ENCODE measurements at places on chromosomes 3 and 15.

DNA sequence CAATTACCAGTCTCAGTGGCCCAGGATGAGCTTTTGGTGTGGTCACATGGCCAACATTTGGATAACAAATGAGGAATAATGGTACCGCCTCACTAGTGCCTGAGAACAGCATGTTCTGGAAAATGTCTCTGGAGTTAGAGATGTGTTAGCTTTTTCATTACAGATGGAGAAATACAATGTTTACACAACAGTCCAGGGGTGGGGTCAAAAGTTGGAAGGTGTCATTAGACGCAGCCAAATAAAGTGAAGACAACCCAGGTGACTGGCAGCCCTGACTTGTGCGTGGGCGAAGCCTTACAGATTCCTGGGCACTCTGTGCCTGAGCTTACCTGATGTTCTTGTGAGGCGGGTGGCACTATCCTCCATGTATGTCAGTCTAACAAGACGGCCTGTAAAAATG lies 12.8 kb downstream of the IL17RB start:
- no peak for DNase-seq

DNA sequence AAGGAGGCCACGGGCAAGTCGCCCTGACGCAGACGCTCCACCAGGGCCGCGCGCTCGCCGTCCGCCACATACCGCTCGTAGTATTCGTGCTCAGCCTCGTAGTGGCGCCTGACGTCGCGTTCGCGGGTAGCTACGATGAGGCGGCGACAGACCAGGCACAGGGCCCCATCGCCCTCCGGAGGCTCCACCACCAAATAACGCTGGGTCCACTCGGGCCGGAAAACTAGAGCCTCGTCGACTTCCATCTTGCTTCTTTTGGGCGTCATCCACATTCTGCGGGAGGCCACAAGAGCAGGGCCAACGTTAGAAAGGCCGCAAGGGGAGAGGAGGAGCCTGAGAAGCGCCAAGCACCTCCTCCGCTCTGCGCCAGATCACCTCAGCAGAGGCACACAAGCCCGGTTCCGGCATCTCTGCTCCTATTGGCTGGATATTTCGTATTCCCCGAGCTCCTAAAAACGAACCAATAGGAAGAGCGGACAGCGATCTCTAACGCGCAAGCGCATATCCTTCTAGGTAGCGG lies at the start of gene EPM2AIP1:
EPM2AIP1 (minus strand) TSS at position 326 of the 520 bp plus-strand sequence; CDS start at position 272, 54 bp downstream.
- no peak for DNase-seq

DNA sequence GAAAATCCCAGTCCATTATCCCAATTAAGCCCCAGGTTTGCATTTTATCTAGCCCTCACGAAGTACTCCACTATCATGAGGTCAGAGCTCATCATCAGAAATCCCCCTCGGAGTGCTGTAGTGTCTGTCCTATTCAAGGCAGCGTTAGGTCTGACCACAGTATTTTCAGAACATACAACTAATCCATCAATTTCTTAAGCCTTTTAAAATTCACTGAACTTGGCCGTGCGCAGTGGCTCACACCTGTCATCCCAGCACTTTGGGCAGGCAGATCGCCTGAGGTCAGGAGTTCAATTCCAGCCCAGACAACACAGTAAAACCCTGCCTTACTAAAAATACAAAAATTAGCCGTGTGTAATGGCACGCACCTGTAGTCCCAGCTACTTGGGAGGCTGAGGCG lies 11.9 kb downstream of the VGLL4 start:
- no peak for DNase-seq

- no peak for DNase-seq
Observed at GRCh38 chr3:127760361-127760760, 62.0 kb downstream of the MGLL start.

DNA sequence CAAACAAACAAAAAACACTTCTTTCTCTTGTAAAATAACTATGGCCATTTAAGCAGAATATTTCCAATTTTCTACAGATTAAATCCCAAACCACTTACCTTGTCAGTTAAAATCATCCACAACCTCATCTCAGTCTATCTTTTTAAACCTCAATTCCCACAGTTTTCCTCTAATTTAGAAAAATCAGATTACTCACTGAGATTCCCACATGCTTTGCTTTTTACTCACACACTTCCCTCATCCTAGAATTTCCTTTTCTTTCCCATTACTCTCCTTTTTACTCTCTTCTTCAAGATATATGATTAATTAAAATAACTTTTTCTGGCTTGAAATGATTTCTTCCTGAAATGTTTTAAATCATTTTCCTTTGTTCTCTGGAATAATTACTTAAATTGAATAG lies 790.7 kb downstream of the ROBO1 start:
- no peak for DNase-seq

DNA sequence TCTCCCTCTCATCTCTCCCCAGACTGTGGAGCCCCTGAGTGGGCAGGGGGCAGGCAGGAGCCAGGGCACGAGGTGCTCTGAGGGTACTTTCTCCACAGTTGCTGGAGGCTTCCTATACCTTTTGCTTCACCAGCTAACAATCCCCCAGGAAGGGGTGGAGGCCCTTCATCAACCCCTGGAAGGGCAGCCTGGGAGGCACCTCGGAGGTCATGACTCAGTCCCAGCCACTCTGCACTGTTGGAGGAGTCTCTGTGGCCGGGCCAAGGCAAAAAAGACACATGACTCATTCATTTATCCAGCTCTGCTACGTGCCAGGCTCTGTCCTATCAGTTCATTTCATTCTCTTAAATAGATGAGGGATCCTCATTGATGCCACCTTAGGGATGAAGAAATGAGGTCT lies 15.6 kb upstream of the KY start:
- DNase-seq: no peak

DNA sequence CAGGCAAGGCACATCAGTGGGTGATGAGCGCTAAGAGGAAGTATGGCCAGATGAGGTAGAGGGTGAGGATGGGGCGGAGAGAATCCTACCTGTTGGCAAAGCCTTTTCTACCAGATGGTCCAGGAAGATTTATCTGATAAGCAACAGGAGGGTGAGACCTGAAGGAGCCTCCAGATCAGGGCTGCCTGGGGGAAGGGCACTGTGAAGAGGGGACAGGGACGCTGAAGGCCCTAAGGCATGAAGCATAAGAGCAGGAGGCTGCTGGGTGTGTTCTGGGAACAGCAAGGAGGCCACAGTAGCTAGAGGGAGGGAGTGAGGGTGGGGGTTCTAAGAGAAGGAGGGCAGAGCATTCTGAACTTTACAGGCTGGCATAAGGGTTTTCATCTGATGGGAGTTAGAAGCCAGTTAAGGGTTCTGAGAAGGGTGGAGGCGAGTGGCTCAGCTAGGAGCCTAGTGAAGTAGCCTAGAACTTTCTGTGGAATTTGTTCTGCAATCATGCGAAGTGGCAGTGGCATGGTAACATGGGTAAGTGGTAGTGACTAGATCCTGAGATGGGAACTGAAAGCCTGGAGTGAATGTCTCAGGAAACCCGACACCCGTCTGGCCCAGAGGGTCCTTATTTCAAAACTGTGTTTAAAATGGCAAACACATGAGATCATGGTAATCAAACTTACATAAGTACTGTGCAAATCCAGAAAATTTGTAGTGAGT lies 29.9 kb downstream of the CGNL1 start:
- no peak for DNase-seq

DNA sequence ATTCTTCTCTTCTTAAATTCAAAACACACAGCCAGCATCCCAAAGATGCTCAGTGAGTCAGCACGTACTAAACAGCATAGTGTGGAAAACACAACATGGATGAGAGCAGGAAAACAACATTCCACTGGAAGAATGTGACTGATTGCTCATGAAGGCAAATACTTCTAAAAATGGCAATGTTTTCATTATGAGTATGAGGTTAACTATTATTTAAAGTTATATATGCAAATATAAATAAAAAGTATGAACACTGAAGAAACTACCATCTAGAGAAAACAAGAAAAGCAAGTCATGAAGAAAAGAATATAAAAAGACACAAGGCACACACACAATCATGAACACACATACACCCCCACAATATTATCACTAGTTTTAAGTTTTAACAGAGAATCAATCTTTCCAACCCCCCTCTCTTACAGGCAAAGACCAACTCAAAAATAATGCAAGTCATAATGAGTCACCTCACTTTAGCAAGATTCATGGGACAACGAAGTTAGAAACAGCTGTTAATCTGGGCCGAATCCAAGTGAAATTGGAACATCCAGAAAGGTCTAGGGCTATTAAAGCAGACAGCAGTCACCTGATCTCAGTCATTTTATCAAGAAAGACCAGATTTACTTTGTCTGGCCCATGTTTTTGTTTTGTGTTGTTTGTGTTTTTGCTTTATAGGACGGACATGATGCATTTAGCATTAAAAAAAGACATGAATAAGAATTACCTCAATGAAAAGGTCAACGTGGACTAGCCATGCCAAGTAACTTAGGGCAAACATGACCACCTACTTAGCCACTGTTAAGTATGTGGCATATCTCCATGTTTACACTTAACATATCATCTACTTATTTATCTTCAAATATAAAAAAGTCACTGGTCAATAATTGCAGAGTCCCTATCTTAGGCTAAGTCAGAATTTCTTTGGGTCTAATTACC lies 18.1 kb downstream of the GBE1 start:
- no peak for DNase-seq

- no peak for DNase-seq
Observed at GRCh38 chr15:65996901-65997300, 127.6 kb downstream of the RAB11A start.

GRCh38 chr15:65869954-65870871 lies 922 bp downstream of the RAB11A start:
- DNase-seq: no peak

- peak; percentile 6 for DNase-seq
Observed at GRCh38 chr15:56040081-56041035, 46.9 kb upstream of the NEDD4 start.

DNA sequence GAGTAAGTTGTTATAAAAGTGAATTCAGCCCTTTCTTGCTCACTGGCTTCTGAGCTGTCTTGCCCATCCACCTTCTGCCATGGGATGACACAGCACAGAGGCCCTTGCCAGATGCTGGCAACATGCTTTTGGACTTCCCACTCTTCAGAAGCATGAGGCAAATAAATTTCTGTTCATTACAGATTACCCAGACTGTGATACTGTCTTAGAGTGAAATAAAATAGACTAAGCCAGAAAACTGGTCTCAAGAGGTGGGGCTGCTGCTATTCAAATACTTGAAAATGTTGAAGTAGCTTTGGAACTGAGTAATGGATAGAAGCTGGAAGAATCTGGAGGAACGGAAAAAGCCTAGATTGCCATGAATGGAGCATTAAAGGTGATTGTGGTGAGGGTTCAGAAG lies 170.4 kb downstream of the ZMAT3 start:
- no peak for DNase-seq

DNA sequence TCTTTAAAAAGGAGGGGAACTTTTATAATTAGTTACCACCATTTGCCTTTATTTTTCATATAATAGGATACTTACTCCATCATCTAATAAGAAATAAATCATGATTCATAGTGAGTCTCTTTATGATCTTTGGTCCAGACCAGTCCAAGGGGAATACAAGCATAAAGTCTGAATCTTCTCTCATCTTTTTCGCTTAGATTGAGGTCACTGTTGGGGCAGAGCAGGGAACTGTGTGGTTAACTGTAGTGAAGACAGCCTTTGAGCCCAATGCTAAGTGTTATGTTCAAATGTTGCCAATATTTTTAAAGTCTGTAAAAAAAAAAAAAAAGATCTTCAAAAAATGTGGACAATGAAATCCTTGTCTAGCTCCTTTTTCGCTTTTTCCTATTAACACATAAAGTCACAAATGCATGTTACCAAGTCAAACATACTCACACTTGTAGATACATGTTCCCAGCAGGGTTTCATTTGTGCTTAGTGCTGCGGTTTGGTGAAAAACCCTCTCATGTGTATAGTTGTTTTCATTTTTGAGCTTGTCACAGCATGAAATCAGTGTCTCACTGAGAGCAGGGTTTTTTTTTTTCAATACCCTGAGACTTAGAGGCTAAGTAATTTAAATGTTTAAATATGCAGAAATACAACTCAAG lies 72.1 kb downstream of the EPHA3 start:
- DNase-seq: no peak

DNA sequence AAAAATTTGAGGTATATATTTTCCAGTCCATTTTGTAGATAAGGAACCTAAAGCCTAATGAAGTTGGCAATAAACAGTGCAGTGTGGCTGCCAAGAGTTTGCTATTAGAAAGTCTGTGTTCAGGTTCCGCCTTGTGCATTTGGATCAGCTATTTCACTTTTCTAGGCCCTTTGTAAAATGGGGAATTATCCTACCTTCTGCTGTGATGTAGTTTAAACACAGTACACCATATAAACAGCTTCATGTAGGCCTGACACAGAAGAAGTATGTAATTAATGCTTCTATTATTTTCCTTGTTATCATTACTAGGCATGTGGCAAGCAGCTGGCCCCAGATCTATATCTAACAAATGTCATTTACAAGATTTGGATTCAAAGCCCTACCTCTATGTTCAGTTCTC lies 456.3 kb downstream of the GABRG3 start:
- no peak for DNase-seq

DNA sequence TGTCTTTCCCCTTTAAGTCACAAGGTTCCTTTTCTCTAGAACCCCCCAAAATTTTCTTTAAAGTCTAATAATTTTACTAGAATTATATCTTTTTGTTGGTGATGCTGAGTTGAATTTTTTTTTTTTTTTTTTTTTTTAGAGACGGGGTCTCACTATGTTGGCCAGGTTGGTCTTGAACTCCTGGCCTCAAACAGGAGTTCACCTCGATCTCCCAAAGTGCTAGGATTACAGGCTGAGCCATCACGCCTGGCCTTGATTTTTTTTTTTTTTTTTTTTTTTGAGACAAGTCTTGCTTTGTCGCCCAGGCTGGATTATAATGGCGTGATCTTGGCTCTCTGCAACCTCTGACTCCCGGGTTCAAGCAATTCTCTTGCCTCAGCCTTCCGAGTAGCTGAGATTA lies 12.2 kb downstream of the SEC13 start:
- no peak for DNase-seq

DNA sequence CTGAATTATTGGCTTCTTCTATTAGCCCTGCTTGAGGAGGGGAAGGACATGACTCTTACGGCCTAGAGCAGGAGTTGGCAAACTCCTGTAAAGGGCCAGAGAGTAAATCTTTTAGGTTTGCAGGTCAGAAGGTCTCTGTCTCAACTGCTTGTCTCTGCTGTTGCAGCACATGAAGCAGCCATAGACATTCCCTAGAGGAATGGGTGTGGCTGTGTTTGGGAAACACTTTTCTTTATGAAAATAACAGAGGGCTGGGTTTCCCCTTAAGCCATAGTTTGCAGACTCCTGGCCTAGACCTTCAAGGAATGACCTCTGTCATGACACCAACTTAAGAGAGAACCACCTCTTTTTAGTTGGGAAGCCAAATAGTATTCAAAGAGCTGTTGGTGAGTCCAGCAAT lies 10.3 kb downstream of the TRAK1 start:
- DNase-seq: no peak

- DNase-seq: no peak
Observed at GRCh38 chr3:25349095-25349494, 79.0 kb upstream of the RARB start.

- DNase-seq: no peak
Observed at GRCh38 chr3:65732051-65732935, 306.4 kb downstream of the MAGI1 start.

- no peak for DNase-seq
Observed at GRCh38 chr15:50744601-50745000, 20.9 kb downstream of the SPPL2A start.

Data from effector memory CD4-positive, alpha-beta T cell (primary cell).